Fibroblast of the conjunctiva (primary cell): ENCODE measurements at places on chromosomes 16 and 17.

GRCh38 chr16:85041219-85042166 lies 13.9 kb downstream of the KIAA0513 start:
- DNase-seq: no peak

GRCh38 chr16:58243528-58244004 lies 45.7 kb upstream of the CSNK2A2 start:
- no peak for DNase-seq

GRCh38 chr17:49600949-49601348 lies 25.3 kb downstream of the NXPH3 start:
- DNase-seq: no peak

GRCh38 chr16:23353440-23353839 lies 51.3 kb downstream of the SCNN1B start:
- no peak for DNase-seq

GRCh38 chr16:12526515-12526914 lies 277.2 kb downstream of the CPPED1 start:
- no peak for DNase-seq

DNA sequence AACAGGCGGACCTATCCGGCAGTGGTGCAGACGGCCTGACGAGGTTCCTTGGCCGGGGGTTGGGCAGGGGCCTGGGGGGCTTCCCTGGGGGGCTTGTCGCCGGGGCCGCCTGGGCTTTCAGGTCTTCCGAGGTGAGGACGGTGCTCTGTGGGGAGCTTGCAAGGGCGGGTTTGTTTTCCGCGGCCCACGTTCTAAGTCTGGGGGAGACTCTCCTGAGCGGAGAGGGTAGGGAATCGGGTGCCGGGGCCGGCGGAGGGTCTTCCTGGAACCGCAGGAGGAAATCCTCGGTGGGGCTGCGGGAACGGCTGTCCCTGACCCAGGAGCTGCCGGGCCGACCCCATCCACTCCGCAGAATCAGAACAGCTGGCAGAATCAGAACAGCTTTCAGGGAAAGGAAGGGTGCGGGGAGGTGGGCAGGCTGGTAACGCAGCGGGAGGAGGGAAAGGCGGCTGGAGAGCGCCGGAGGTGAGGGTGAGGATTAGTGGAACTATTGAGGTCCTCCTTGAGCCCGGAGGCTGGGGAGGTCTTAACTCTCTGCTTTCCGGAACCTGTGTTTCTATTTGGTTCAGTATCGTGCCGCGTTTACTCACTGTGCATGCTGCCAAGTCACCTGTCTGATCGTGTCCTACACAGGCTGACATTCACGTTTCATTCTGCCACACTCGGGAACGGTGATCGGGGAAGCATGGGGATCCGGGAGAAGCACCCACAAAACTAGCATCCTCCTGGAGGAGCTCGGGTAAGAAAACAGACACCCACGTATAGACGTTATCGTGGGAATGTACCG lies 28.9 kb downstream of the CPSF4L start:
- DNase-seq: no peak

GRCh38 chr16:17420816-17421215 lies 49.9 kb downstream of the XYLT1 start:
- DNase-seq: no peak

- no peak for DNase-seq
Observed at GRCh38 chr17:38735161-38735997, 5.2 kb downstream of the CISD3 start.

DNA sequence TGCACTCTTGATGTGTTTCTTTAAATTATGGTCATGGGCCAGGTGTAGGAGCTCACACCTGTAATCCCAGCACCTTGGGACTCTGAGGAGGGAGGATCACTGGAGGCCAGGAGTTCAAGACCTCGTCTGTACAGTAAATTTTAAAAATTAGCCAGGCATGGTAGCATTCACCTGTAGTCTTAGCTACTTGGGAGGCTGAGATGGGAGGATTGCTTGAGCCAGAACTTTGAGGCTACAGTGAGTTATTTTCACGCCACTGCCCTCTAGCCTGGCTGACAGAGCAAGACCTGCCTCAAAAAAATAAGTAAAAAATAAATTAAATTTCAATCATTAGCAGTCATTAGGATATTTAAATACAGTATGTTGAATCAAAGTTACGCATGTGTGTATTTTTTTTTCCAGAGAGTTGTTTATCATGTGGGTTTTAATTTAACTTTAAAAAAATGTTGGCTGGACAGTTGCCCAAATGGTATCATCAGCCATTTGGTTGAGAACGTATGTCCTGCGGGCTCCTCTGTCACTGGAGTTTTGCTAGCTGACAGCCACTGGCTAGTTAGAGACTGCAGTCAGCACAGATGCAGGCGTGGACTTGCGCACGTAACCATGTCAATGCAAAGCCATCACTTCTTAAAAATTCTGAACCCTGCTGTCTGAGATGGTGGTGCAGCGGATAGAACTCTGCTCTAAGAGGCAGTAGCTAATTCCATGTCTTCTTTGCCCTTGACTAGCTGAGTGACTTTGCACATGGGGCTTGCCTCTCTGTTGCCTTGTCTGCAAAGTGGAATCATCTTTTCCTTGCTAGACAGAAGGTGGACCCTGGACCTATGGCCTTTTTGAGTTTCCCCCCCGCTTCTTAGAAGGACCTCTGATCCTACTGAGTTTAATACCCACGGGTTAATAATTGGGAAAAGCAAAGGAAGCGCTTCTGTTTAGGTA lies 40.0 kb downstream of the MAPT start:
- no peak for DNase-seq
